ENCODE measurements at places on chromosomes 2 and 18.

GRCh38 chr2:240351088-240351741, 84.2 kb upstream of the GPC1 start:
- no peak for DNase-seq

GRCh38 chr2:44479127-44479887, 117.6 kb downstream of the CAMKMT start:
- DNase-seq = no peak

DNA sequence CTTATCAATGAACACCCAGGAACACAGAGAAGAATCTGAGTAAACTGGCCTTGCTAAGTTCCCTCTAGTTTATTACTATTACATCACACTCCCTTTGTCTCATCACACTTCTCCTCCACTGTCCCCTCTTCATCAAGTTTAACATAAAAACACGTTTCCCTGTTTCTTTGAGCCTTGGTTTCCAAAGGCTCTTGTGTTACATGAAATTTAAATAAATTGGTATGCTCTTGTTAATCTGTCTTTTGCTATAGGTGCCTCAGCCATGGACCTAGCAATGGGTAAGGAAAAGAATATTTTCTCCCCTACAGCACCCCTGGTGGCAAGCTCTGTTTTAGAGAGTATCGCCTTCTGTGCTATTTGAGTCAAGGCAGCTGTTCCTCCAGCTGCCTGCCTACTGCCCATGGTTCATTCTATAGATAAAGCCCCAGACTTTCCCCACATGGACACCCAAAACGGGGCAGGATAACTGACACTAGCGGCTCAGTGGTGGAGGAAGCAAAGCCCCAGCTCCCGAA, 31.8 kb downstream of the TGIF1 start:
- no peak for DNase-seq

- no peak for DNase-seq
These were observed 324.4 kb downstream of the ALK start for GRCh38 chr2:29597035-29597434.

DNA sequence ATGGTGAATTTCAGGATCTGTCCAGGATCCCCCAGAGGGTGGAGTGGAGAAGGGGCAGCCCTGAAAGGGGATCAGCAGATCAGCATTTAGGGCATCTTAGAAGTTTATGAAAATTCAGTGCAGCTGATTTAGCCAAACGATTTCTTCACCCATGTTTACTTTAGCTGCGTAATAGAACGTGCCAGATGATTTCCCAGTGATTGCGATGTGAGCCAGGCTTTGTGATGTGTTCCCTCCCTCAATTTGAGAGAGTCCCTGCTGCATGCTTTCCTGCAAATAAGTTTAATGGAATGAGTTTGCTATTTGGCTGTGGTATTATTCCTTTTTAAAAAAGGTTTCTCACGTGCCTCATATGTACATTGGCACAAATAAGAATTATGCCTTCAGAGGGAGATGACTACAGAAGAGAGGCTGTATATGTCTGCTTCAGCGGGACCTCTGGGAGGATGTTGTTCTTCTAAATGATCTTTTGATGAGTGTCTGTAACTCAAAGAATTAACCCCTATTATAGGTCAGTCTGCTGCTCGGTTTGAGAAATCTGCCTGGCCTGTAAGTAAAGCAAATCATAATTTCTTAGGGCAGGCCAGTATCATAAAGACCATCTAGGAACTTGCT, 111.9 kb downstream of the MRO start:
- no peak for DNase-seq

DNA sequence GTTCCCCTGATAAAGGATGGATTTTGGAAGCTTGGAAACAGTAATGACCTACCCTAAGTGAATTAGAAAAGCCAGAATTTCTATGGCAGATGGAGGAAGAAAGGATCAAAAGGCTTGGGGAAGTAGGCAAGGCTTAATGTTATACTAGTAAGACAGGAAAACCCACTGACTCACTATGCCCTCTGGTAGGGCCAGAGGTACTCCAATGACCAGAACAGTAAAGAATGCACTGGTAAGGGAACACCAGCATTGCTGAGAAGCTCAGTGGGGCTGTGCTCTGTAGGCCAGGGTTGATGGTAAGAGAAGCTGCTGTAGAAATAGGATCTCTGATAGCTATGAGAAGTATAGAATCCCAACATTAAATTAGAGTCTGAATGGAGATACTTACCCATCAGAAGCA, 126.4 kb downstream of the GFPT1 start:
- DNase-seq = no peak

DNA sequence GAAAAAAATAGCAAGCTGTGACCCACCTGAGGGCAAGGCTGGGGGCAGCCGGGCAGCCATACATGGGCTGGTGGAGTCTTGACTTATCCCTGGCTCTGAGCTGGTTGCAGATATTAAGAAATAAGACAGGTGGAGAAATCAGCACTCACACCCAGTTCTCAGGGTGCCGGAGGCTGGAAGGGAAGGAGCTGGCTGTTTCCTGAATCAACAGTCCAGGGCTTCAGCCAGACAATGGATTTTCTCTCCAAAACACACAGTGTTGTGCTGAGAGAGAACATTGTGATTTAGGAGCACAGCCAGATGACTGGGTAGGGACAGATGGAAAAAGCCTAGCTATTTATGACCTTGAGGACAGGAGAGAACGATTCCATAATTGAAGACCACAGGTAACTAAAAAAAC, 208.8 kb downstream of the LDLRAD4 start:
- DNase-seq = peak; percentile 84

- no peak for DNase-seq
These were observed 66.8 kb upstream of the ATG16L1 start for GRCh38 chr2:233184669-233185068.

- no peak for DNase-seq
These were observed 82.4 kb downstream of the RTP5 start for GRCh38 chr2:241951920-241952319.

DNA sequence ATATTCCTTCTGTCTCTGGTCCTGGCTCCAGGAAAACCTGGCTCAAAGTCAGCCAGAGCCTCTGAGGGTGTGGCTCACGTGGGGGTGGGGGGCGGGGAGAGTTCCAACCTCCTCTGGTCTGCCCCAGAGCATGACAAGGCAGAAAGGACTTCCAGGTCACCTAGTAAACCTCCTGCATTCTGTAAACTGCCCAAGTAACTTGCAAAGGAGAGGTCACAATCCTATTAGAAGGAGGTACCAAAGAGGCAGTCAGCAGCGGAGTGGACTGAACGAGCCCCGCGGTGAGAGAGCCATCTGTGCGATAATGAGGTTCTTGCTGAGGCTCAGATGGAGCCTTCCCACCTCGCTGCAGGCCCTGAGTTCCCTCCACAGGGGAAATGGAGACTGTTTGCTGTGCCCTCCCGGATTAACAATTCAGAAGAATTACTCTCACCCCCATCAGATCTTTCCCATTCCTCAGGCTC, 58.9 kb upstream of the GATA6 start:
- no peak for DNase-seq

DNA sequence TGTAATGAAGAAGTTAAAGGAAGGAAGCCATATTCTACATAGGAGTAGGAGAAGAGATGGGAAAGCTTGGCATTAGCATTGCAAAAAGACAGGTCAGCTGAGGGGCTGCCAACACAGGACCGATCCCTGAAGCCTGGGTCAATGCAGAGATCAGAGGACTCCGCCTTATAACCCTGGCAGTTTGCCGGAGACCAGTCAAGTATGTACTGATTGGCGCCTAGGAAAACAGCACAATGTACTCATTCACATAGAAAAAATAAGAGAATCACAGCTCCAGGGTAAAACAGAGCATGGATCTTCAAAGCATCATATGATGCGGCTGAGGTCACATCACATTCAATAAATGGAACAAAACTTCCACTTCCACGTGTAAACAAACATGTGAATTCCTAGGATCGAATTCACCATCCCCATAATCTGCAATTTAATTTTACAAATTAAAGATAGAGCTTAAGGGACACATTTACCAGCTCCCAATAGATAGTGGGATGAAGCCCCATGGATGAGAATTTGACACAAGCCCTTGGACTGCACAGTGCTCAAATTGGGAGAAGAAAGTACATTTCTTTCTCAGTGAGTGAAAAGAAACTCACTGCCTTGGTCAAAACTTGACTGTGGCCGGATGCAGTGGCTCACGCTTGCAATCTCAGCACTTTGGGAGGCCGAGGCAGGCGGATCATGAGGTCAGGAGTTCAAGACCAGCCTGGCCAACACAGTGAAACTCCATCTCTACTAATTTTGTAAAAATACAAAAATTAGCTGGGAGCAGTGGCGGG, 135.0 kb upstream of the KLHL14 start:
- DNase-seq = no peak

DNA sequence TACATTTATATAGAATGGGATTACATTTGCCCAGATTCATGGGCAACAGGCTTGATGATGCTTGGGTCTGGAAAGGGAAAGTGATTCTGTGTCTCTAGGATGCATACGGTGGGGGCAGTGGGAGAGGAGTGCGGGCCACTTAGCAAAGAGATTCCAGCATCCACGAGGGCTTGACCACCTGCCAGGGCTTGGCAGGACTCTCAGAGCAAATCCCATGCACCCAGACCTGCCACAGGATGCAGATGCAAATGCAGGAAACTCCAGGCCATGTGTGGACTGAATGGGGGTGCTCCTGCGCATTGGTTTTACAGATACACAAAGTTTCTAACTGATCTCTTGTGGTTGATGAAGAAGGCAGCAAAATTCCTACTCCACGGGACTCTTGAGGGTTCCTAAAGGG, 334.7 kb downstream of the CYRIA start:
- DNase-seq = no peak

GRCh38 chr2:113207021-113207420, 33.2 kb downstream of the PSD4 start:
- DNase-seq = no peak
